ENCODE measurements at places on chromosomes 12 and 14.

- DNase-seq, result no peak
Measured at GRCh38 chr14:49212721-49213120, 373.5 kb downstream of the RPS29 start.

DNA sequence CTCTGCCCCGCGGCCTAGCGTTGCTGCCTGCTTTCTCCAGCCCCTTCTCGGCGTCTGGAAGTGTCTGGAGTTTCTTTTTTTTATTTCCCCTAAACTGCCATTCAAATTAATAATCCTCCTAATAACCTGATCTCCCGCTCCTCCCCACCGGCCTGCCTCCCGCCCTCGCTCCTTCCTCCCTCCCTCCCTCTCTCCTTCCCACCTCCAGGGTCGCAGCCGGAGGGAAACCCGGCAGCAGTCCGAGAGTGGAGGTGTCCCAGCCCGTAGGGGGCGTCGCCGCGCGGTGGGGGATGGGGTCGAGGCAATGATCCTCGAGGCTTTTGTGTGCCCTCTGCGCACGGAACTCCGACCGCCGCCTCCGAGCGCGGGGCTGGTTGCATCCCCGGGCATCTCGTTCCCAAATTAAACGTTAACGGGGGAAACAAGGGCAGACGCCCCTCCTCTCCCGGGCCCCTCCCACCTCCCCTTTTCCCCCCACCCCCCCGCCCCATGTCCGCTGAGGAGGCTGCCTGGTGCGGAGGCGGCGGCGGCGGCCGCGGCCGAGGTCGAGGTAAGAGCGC is 1.0 kb upstream of the SOCS2 start:
- DNase-seq, result no peak

GRCh38 chr14:101917413-101918017 is 46.9 kb upstream of the DYNC1H1 start:
- DNase-seq, result no peak

- no peak for DNase-seq
Measured at GRCh38 chr12:109966546-109966945, 29.6 kb downstream of the GIT2 start.

- DNase-seq, result no peak
Measured at GRCh38 chr14:92531106-92531873, 17.7 kb downstream of the RIN3 start.

DNA sequence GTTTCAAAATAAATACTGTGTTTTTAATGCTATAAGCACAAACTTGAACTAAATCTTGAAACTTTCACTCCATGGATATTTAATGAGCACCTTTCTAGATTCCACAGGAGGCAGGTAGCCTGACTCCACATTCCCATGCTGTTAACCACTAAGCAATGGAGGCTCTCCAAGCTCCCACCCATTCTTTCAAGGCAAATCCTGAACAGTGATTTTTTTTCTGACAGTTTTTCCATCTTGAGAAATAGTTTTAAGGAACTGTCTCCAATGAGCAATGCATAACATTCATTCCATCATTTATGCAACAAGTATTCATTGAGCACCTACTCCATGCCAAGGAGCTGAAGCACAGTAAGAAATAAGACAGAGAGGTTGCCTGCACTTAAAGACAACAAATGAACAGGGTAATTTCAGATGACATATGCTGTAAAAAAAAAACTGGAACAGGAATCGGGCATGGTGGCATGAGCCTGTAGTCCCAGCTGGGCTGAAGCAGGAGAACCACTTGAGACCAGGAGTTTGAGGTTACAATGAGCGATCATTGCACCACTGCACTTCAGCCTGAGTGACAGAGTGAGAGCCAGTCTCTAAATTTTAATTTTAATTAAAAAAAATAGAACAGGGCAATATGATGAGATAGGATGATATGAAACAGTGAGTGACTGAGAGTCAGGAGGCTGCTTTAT is 102.3 kb upstream of the CPSF6 start:
- DNase-seq, result no peak

DNA sequence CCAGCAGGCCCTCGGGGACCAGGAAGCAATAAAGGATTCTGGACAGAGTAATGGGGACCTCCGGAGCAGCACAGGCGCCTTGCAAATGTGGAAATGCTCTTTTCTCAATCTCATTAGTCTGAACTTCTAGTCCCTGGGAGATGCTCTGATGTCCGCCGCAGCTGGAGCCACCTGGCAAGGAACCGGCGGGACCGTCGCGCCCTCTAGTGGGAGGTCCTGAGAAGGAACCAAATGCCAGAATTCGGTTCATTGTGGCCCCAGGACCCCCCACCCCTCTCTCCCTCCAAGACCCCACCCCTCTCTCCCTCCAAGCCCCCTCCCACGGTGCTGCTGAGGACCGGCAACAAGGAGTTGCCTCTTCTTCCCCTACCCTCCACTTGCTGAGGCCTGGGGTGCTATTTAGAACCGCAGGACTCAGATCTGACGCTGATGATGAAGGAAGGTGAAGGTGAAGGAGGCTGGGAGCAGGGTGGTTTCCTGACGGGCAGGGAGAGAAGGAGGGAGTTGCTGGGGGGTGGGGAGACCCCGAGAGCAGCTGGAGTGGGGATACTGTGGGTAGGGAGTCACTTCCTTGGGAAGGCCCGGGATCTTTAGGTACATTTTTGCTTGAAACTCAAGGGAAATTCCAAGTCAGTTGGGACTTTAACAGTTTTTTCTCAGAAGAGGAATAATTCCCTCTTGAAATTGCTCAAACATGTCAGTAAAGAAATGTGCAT is 42.5 kb downstream of the SMIM41 start:
- peak; percentile 86 for DNase-seq

Measured in OCI-LY7 (cell line).